Stimulated activated CD8-positive, alpha-beta memory T cell treated with anti-CD3 and anti-CD28 coated beads, Interleukin-2, amount 100 ng/mL, for 48 hours (primary cell): ENCODE measurements at places on chromosomes 5 and 9.

DNA sequence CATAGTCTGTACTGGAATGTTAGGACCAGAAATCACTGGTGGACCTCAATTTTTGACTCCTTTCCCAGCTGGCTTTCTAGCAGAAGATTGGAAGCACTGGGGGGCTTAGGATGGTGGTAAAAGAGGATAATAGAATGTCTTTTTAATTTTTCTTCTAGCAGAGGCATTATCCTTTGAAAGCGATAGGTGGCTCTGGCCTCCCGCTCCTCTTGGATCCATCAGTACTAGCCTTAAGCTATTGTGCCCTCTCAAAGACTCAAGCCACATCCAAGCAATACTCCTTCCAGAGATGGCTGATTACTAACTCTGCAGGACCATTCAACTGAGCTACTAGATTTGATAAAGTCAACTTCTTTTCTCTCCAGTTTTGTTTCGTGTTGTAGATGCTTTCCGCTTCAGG, 610.6 kb downstream of the CDH12 start:
- no peak for DNase-seq

DNA sequence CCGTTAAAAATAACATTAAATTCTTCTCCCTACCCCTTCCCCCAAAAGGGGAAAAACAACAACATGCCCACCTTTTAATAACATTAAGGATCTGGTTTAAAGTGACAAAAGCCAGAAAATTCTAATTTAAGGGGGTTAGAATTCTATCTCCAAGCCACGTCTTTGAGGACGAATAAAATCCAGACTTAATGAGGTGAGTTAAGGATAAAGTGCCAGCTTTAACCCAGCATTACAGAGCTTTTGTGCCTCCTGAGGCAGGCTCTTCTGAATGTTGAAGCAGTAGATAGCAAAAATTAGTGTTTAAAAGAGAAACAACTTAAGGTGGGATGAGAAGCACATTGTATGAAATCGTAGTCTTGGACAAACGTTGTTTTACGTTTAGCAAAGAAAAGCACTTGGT, 329.0 kb upstream of the MPDZ start:
- no peak for DNase-seq

DNA sequence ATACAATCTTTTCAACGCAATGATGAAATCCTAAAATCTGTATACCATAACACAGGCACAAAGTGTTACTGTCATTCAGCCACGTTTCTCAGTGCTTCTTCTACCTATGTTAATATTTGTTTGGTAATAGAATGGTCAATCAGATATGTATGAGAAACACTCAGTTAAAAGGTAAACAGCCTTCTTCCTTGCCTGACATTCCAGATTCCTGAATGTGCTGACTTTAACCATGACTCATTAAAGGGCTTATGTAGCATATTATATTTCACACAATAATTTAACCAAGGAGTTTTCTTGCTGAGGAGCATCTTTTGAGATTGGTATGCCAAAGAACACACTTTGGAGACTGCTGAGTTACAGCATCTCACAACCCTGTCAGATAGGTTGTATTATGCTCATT, 187.6 kb downstream of the CETN3 start:
- DNase-seq = no peak

DNA sequence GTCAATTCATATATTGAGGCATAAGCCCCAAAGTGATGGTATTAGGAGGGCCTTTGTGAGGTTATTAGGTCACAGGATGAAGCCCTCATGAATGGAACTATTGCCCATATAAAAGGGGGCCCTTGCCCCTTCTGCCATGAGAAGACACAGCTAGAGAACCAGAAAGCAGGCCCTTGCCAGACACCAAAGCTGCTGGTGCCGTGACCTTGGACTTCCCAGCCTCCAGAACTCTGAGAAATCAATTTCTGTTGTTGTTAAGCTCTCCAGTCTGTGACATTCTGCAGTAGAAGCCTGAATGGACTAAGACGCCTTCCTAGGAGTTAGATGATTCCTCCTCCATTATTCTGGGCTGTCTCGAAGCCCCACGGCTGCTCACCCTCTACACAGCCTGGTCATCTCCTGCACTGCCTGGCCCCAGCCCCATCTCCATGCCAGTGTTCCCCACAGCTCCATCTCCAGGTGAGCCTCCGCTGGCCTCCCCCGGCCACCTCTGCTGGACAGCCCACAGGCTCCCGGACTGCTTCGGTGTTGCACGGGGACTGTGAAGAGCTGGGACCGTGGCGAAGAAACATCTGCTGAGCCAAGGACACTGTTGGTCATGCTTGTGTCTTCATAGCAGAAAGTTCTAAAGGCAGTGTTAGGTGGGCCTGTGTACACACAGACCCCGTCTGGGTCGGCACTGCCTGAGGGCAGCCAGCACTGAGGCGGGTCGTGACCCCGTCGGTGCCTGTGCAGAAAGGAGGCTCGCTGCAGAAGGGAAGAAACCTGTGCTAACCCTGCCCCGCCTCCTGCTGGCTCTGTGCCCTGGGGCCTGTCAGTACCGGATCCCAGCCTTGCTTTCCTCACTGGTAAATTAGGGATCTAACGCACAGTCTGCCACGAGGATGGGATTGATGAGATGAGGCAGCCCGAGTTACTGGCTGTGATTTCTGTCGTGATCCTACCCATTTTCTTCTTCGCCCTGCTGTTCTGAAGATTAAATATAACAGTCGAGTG, 55.1 kb upstream of the CNOT6 start:
- DNase-seq = no peak

DNA sequence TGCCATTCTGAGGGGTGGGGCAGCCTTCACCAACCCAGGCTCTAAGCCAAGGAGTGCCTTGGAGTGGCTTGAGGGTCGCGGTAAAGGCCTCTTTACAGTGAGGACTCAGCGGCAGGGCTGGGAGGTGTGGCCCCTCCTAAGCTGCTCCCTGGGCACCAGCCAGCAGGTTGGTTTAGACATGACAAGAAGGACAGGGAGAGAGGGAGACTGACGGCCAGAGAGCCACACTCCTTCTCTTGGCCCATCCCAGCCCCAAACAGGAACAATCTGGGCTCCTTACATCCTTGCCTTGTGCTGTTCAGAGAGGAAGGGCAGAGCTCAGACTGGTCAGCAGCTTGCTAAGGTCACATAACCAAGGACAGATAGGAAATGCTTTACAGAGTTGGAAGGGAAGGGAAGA, 94.5 kb downstream of the LMX1B start:
- DNase-seq = no peak

GRCh38 chr9:16125629-16126028, 572.8 kb downstream of the CCDC171 start:
- DNase-seq = no peak

- no peak for DNase-seq
Measured at GRCh38 chr5:1879292-1880263, 3.1 kb downstream of the IRX4 start.

- no peak for DNase-seq
Measured at GRCh38 chr5:58366461-58366860, 93.4 kb downstream of the PLK2 start.

GRCh38 chr5:132266031-132266835, 8.7 kb downstream of the PDLIM4 start:
- no peak for DNase-seq

- no peak for DNase-seq
Measured at GRCh38 chr5:116544531-116545241, 29.9 kb downstream of the SEMA6A start.

DNA sequence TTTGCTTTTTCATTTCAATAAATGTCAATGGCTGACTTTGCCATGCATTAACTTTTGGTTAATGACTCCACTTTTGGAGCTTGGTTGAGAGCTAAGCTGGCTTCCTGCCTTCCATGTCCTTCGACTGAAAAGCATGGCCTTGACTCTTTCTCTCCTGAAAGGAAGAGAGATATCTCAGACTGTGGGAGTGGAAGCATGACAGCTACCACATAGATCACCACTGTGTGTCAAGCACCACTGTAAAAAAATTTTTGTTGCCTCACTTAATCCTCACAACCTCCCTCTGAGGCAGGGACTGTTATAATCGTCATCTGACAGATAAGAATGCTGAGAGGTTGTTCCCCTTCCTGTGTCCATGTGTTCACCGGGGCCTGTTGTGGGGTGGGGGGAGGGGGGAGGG, 184.8 kb downstream of the RORB start:
- no peak for DNase-seq

DNA sequence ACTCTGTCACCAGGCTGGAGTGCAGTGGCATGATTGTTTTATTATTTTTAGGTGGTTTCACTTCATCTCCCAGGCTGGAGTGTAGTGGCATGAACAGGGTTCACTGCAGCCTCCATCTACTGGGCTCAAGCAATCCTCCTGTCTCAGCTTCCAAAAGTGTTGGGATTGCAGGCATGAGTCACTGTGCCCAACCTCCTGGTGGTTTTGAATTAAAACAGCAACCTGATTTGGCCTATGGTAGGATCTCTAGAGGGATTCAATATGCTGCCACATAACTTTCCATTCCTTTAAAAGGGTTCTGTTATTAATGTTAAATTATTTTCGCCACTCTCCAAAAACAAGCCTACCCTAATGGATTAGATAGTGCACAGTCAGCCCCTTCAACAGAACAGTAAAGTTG, 9.9 kb upstream of the HSPA4 start:
- DNase-seq = no peak

- DNase-seq = no peak
Measured at GRCh38 chr5:74660140-74660539, 19.6 kb upstream of the ENC1 start.

- DNase-seq = no peak
Measured at GRCh38 chr9:36165826-36166167, 3.4 kb upstream of the CCIN start.

DNA sequence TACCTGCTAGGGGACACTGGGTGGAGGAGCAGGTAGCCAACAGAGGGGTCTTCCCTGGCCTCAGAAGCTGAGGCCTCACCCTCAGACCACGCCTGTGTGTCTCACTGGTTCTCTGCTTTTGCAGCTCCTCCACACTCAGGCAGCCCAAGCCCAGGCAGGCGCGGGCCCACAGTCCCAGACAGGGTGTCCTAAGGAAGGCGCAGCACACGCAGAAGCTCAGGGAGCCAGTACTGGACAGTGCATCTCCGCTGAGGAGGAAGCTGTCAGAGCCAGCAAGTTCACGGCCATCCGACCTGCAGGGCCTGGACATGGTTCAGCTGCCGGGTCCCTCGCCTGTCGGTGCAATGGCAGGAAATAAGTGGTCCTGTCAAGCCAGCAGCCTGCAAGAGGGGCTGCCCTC, 25.3 kb downstream of the CFAP90 start:
- DNase-seq = no peak

- no peak for DNase-seq
Measured at GRCh38 chr9:18056993-18057369, 417.0 kb upstream of the ADAMTSL1 start.

- DNase-seq = no peak
Measured at GRCh38 chr9:136643596-136644342, 18.9 kb upstream of the EGFL7 start.

DNA sequence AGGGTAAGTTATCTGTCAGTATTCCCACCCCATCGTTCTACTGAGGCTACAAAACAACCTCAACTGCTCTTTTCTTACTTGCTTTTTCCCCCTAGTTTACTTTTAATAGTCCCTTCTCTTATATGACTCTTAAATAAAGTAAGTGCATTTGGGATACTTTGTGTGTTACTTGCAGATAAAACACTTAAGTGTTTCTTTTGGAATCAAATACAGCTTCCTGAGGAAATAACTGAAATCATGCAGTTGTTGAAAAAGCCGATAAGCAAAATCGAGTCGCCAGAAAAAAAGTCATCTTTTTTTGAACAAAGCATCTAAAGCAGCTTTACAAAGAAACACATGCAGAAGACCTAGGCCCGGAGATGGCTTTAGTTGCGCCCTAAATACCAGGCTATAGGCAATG, 53.5 kb upstream of the EPB41L4A start:
- DNase-seq = no peak

GRCh38 chr9:75639971-75640610, 250.4 kb upstream of the PCSK5 start:
- no peak for DNase-seq

- no peak for DNase-seq
Measured at GRCh38 chr9:93697352-93698139, 121.2 kb downstream of the PHF2 start.

DNA sequence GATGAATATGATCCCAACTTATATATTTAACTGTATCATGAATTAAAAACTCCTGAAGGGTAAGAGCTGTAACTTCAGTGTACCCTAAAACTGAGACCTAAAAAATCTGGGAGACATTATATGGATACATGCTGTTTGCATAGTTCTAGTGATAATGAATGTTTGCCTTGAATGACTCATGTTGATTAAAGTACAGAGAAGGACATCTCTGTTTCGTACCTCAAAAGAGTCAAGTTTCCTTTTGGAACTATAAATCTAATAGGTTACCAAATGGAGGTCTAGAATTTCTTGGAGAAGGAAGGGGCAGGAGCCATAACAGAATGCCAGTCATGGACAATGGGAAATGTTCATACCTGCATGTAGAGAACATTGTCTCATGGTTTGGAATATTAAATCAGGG, 168.1 kb downstream of the SNCAIP start:
- DNase-seq = no peak

- no peak for DNase-seq
Measured at GRCh38 chr9:81671880-81672280, 17.5 kb downstream of the TLE1 start.

- no peak for DNase-seq
Measured at GRCh38 chr9:129333617-129334104, 155.6 kb upstream of the IER5L start.

- no peak for DNase-seq
Measured at GRCh38 chr9:111065414-111065813, 27.1 kb upstream of the LPAR1 start.

DNA sequence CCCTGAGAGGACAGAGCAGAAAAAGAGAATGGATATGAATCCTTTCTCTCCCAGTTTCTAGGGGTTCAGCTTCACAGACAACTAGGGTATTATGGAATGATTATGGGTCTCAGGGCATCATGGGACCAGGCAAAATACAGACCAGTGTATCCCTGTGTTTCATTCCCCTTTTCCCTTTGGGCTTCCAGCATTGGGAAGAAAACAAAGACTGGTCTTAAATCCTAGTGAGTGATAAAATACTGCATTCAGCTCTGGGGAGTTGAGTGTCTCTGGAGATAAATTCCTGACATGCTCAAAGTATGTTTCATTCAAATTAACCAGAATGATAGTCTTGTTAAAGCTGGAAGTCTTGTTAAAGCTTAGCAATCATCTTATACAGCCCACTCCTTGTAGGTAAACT, 2.4 kb upstream of the POU4F3 start:
- no peak for DNase-seq

DNA sequence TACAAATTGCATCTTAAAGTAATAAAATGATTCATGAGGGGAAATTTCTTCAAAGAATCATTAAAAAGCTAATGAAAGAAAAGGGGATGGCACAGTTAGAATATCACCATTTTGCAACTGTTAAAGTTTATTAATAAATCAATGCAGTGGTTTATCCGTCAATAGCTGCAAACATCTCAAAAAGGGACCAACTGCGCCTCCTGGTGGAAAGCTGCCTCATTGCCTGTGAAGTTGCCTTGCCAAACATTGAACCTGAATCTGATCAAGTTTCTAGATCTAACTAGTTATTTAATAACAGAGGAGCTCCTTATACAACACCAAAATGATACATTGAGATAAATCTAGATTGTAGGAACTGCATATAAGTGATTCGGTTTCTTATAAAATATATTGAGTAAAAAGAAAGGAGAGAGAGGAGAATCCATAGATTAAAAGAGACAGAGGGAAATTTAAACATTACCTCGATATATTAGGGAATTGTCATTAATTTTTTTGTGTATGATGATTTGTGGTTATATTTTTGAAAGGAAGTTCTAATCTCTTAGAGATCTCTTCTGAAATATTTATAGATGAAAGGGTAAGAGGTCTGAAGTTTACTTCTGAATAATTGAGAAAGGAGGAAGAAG, 6.9 kb upstream of the NDUFB6 start:
- peak; percentile 62 for DNase-seq

- no peak for DNase-seq
Measured at GRCh38 chr9:95458666-95459065, 58.1 kb downstream of the PTCH1 start.
